NCI-H146 (cell line): ENCODE measurements at places on chromosomes 1 and 21.

- no peak for DNase-seq
Measured at GRCh38 chr1:86912281-86912900, 1.5 kb downstream of the SELENOF start.

DNA sequence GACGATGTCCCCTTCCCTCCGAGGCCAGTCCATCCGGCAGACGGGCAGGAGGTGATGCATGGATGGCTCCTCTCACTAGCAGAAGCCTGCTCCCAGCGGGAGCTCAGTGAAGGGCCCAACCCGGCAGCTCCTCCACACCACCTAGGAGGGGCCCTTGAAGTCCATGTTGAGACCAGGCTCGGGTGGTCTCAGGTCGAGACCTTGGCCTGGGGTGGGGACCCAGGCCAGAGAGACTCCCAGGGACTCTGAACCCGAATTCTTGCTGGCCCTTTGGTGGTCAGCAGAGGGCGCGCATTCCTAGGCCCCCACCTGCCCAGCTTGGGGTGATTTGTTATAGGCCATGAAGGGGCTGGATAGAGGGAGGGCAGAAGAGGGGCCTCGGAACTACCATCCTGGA, 642 bp upstream of the NT5C1A start:
- DNase-seq: peak; percentile 13

DNA sequence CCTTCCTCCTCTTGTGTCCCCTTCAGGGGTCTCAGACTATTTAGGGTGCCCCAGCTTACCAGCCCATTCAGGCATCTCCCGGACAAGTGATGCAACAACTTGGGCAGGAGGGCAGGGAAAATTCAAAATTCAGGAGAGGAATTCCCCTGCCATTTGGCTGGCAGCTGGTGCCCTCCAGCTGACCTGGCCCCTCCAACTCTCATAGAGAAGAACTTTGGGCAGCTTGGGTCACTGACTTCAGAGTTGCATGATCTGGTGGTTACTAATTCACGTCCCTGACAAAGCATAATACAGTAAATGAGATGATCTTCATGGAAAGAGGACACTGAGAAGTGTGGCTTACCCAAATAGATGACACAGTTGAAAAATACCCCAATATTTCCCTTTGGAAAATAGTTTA, at the start of gene FCAMR:
FCAMR (minus strand) TSS at position 15 of the 400 bp plus-strand sequence. CDS start 335 bp downstream, outside the sequence.
- no peak for DNase-seq

- no peak for DNase-seq
Measured at GRCh38 chr1:65691152-65691900, 101.4 kb upstream of the PDE4B start.

DNA sequence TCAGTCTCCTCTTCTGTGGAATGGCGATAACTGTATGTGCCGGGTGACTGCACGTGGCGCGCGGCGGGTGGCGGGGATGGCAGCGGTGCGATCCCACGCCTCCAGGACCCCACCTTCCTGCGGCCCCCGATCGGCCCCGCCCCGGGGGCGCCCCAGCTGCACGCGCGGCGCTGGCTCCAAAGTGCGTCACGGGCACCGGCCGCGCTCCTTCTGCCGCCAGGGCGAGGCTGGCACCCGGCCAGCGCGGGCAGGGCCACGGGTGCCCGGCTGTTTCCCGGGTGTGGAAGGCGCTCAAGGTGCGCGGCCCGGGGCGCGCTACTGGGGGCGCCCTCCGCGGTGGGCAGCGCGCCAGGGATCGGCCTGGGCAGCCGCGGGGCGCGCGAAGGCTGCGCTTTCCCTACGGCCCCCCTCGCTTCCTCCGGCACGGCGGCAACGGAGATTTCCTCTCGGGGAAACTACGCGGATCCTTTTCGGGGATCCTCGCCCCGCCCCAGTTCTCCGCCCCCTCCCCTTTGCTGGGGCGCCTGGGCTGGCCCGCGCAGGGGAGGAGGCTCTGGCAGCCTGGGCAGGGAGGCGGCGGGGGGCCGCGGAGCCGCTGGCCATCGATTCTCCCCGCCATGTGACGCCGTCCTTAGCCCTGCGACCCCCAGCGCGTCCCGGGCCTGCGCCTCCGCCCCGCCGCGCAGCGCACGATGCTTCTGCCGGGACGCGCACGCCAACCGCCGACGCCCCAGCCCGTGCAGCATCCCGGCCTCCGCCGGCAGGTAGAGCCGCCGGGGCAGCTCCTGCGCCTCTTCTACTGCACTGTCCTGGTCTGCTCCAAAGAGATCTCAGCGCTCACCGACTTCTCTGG, at the start of gene EVA1C:
EVA1C (plus strand) TSS at position 545 of the 853 bp plus-strand sequence; CDS start at position 693, 148 bp downstream.
- DNase-seq: peak; percentile 40

GRCh38 chr1:36211841-36212240, 12.4 kb upstream of the THRAP3 start:
- no peak for DNase-seq

GRCh38 chr1:182367926-182368325, 23.7 kb downstream of the GLUL start:
- no peak for DNase-seq

GRCh38 chr1:227999056-227999930, 7.5 kb upstream of the WNT3A start:
- DNase-seq: peak; percentile 70

DNA sequence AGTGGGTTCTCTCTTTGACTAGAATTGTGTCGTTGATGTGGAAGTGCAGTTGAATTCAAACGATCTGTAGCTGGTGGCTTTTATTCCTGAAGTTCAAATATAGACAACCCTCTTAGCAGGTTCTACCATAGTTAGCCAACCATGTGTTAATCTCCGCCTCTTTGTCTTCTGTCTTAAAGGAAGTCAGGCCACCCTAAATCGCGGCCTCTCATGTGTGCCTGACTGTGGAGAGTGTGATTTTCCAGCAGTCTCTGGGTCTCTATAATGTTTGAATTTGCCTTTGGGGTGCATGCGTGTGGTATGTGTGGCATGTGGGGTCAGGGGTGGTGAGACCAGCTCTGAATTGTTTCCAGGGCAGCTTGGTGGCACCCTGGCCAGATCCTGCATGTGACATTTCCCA, 244.9 kb downstream of the DISC1 start:
- no peak for DNase-seq

DNA sequence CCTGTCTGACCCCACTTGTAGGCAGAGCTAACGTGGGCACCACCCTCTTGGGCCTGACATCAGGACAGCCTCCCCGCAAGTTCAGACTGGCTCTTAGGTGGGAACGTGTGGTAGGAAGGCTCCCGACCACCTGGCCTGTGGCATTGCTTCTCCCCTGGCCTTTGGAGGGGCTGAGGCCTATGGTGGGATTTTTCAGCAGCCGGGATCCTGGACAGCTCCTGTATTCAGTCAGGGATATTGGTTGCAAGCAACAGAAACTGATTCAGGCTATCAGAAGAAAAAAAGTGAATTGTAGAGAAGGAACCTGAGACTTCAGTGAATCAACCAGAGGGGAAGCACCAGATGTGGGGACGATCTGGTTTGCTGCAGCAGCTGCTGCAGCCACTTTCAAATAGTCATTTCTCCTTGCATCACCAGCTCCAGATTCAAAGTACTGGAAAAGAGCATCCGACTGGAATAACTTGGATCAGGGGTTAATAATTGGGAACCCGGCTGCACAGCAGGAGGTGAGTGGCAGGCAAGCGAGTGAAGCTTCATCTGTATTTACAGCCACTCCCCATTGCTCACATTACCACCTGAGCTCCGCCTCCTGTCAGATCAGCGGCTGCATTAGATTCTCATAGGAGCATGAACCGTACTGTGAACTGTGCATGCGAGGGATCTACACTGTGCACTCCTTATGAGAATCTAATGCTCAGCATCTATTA, 5.9 kb downstream of the RNF186 start:
- no peak for DNase-seq

DNA sequence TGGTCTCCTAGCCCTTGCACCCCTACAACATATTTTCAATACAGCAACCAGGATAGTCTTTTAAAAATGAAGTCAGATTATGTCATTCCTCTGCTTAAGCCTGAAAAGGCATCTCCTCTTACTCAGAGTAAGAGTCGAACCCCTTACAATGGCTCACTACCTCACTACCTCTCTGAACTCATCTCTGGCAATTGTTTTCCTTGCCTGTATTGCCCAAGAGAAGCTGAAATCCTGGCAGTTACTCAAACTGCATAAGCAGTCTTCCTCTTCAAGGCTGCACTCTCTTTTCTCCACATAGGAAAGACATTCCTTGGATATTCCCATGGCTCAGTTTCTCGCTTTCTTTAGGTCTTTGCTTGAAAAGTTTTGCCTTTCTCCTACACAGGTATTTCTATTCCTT, 22.7 kb downstream of the CLDN8 start:
- DNase-seq: no peak

DNA sequence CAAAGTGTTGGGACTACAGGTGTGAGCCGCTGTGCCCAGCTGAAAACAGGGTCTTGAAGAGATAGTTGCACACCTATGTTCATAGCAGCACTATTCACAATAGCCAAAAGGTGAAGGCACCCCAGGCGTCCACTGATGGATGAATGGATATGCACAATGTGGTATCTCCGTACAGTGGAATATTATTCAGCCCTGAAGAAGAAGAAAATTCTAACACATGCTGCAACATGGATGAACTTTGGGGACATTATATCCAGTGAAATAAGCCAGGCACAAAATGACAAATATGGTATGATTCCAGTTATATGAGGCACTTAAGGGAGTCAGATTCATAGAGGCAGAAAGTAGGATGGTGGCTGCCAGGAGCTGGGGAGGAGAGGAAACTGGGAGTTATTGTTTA, 137.6 kb upstream of the WNT4 start:
- no peak for DNase-seq

GRCh38 chr1:118075116-118075515, 109.9 kb downstream of the SPAG17 start:
- DNase-seq: no peak

GRCh38 chr1:78284354-78284753, 206.4 kb upstream of the PTGFR start:
- no peak for DNase-seq

DNA sequence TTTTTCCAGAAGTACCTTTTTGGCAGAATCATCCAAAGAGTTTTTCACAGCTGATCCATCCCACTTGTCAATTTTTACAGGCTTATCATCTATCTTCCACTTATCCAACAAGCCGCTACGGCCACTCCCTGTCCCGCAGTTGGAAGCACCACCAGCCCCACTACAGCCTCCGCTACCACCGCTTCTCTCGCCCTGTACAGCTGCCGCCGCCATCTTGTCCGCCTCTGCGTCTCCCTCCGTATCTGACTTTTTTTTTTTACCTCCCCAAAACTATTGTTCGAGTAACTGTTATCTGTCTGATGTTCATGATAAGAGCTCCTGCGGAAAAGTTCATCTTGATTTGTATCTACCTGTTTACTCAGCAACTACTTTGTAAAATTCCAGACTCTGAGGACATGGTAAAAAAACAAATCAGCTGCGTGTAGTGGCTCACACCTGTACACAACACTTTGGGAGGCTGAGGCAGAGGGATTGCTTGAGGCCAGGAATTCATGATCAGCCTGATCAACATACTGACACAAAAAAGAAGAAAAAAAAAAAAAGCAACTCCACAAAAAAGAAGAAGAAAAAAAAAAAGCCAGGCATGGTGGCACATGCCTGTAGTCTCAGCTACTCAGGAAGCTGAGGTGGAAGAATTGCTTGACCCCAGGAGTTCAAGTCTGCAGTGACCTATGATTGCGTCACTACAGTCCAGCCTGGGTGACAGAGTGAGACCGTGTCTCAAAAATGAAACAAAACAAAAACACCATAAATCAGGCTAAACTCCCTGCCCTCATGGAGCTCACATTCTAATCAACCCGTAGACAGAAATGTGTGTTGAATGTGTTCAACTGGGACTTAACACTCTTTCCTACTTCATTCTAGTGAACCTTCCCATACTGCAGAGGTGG, 8.0 kb upstream of the EYA3 start:
- DNase-seq: no peak

- no peak for DNase-seq
Measured at GRCh38 chr1:231800108-231800507, 173.5 kb downstream of the DISC1 start.

DNA sequence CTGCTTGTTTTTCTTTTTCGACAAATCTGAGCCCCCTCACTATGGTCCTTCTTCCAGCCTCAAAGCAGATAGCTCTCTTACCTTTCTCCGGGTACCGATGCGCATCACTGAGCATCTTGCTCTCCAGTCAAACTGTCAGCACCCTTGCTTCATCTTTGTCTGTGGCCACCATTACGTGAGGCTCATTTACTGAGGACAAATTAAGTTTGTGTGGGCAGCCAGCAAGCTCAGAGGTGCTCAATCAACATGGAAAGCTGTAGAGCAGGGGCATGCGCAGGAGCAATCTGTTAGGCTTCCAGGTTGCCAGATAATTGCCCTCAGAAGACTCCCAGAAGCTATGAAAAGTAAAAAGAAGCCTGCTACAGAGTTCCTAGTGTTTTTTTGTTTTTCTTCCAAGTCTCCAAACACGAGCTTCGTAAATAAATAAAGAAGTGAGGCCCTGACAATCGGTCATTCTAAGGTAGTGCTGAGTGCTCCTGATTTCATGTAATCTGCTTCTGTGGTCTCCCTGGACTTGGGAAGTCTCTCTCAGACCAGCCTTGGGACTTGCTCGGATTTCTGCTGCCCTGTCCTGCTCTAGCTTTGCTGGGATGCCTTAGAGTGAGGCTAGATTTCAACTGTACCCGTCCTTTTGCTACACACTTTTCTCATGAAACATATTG, 1.8 kb downstream of the C1orf53 start:
- no peak for DNase-seq

DNA sequence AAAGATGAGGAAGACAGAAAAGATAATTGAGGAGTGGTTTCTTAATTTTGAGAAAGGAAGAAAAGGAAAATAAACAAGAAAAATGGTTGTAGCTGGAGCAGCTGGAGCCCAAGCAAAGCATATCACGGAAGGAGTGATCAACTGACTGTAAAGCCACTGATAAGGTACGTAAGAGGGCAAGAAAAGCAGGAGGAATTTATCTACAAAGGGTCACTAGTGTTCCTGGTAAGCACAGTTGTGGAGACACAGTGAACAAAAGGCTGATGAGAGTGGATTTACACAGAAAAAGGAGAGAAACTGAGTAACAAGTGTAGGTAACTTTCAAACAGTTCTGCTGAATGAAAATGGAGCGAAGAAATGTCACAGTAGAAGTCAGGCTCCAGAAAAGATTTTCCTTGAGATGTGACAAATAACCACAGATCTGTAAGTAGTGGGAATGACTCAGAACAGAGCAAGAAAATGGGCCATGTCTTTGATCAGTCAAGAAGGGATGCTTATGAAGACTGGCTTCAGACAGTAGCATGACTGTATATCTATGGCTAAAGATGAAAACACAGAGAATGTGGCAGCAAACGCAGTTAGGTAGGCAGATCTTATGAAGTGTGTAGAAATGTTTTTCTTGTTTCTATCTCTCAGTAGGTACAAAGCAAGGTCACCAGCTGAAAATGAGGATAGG, 45.6 kb upstream of the RBM34 start:
- no peak for DNase-seq
